Stimulated activated CD8-positive, alpha-beta memory T cell treated with anti-CD3 and anti-CD28 coated beads, Interleukin-15, amount 100 ng/mL, for 1 hour (primary cell): ENCODE measurements at places on chromosomes 3 and 15.

GRCh38 chr15:94441760-94442159, 210.4 kb downstream of the MCTP2 start:
- DNase-seq, result no peak

DNA sequence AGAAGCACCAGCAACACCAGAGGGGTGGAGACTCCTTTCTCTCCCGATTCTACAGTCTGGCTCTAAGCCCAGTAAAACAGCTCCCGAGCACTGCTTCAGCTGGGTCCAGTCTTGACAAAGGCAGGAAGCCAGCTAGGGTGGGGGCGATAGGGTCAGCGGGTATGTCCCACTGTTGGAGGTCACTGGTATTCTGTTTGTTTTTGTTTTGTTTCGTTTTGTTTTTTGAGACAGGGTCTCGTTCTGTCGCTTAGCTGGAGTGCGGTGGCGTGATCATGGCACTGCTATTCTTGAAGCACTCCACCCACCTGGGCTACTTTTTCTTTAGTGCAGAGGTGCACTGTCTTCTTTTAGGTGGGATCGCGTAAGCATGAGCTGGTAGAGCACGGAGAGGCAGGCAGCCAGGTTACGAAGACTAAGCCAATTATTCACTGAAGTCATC, 16.3 kb downstream of the GCSAM start:
- no peak for DNase-seq

DNA sequence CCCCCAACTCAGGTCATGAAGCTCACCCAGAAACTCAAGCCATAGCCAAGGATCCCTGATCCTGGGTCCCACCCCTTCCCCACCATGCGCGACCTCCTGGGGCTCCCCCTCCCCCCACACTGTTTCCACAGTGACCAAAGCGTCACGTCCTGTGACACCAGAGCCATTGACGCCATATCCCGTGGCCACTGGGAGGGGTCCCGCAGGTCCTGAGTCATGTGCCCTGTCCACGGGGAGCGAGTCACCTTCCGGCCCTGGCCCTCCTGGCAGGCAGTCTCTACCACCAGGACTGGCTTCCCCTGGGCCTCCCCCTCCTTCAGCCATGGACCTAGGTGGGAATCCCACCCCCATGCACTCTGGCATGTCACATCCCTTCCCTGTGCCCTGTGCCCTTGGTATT, 15.6 kb downstream of the SEMA3F start:
- no peak for DNase-seq

DNA sequence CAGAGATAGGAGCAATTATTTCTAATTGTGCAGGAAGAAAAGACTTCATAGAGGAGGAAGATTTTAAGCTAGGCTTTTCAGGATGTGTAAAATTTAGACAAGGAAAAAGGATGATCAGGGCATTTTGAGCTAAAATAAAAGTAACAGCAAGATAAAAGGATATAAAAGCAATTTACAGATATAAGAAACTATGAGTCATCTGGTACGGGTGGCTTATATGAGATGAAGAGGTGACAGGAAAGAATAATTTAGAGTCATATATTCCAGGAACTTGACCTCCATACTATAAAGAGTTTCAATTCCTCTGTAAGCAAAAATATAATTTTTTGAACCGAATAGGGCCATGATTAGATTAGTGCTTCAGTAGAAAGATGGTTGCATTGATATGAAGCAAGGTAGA, 273.7 kb downstream of the RBMS3 start:
- DNase-seq, result no peak

DNA sequence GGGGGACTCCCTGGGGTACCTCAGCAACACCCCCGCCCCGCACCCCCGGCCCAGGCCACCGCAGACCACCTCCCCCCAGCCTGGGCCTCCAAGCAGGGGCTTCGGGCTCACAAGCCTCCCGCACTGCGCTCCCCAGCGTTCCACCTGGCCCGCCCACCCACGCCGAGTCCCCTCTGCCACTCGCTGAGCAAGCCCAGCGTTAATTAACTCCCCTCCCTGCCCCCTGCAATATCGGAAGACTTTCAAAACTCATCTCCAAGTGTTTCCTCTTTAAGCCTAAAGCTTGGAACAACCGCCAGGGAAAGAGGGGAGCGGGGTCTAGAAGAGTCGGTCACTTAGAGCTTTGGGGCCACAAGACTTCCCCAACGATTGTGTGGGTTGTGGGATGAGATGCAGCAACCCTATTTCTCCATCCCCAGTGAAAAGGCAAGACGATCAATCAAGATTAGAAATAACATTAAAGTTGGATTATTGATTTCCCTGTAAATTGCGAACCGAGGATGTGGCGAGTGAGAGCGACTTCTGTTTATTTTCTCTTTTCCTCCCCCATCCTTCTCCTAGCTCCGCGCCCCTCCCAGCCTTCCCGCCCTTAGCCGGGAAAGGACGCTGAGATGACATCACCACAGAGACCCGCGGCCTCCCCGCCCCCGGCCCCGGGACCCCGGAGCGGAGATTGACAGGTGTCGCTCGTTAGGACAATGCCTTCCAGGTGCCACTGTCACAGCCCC, 30.2 kb downstream of the NR2F2 start:
- DNase-seq, result no peak

- no peak for DNase-seq
Observed at GRCh38 chr15:64476550-64476949, 16.2 kb downstream of the ZNF609 start.

DNA sequence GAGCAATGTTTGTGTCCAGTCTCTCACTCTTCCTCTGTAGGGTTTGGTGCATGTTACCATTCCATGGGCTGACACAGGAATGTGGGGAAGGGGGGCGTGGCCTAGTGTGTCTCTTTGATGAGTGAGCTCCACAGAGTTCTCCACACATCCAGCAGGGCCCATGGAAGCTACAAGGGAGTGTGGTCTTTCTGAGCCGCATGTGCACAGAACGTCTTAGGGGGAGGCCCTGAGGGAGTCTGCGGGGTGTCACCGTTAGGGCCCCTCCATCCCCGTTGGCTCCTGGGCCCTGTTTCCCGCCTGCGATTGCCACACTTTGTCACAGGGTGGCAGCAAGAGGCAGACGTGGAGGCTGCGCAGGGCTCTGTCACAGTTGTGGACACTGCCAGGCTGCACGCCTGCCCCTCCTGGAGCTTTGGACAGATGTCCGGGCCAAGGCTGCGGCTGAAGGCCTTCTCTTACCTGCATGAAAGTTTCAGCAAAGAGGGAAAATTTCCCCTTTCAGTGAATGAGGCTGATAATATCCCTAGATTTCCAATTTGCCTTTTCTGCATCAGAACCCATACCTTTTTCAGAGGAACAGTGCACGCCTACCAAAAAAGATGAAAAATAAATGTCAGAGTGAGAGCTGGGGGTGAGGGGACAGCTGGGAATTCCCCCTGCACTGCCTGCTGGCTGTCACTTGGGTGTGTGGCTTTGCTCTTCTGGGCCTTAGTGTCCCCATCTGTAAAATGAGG, 24.3 kb downstream of the CACNA2D3 start:
- DNase-seq, result no peak
